ENCODE measurements at places on chromosomes 3 and 15.
A peak's percentile ranks its signal among the peaks of the same experiment; 100 is the strongest.

GRCh38 chr3:126582311-126582710, 23.6 kb upstream of the C3orf22 start:
- no peak for DNase-seq

DNA sequence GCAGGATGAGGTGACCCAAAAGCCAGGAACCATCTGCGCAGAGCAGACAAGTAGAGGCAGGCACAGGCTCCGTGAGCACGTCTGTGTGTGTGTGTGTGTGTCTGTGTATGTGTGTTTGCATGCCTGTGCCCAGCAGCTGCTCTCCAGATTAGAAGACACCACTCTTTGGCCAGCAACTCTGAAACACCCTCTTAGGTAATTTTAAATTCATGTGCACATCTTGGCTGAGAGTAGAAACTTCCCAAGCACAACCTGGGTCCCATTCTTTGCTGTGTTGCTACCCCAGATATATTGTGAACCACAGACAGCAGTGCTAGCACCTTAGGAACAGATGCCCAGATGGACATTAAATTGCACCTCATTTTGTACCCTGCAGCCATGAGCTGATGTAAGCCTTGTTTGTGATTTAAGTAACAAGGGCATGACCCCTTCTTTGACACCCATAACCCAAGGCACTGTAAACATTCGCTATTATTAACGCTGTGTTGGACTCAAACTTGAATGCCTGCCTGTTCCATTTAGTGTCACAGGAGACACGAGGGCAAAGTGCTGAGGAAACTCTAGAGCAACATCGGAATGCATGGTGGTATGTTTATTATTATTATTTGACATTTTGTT, at the start of gene FILIP1L:
FILIP1L (minus strand) TSS at position 89 of the 618 bp plus-strand sequence.
- DNase-seq: no peak

DNA sequence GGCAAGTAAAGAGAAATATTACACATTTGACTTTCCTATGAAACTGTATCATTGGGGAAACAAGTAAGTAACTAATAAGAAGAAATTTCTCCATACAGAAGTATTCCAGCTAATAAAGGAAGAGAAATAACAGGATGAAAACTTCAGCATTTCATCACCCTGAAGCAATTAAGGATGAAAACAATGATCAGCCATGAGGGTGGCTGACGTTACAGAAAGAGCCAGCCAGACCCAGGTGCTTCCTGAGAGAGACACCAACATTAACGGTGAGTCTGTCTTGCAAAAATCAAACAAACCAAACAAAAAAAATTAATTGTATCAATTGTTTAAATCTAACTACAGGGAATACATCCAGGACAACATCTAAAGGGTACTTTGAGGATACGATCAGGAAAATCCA, 190.0 kb downstream of the ARRDC4 start:
- no peak for DNase-seq

DNA sequence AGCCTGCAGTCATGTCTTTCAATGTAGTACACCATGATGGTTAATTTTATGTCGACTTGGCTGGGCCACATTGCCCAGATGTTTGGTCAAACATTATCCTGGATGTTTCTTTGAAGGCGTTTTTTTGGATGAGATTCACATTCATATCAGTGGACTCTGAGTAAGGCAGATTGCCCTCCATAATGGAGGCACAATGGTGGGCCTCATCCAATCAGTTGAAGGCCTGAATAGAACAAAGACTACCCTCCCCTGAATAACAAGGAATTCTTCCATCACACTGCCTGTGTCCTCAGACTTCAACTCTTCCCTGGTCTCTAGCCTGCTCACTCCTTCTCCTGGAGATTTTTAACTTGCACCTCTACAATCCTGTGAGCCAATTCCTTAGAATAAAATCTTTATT, 83.8 kb upstream of the CHL1 start:
- no peak for DNase-seq

DNA sequence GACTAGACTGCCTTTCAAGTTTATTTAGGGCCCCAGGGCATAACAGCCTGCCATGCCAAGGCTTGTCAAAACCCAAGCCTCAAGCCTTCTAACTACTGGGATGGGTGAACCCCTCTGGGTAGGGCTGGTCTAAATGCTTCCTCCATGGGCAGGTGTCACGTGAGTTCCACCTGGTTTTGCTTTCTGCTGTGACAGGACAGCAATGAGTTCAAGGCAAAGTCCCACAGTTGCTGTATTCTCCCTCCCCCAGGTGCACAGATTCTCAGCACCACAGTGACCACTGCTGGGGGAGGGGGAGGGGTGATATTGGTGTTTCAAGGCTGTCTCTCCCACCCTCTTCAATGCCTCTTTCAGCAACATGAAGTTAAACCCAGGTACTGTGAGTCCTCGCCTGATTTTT, 46.9 kb upstream of the UBE2Q2 start:
- no peak for DNase-seq

DNA sequence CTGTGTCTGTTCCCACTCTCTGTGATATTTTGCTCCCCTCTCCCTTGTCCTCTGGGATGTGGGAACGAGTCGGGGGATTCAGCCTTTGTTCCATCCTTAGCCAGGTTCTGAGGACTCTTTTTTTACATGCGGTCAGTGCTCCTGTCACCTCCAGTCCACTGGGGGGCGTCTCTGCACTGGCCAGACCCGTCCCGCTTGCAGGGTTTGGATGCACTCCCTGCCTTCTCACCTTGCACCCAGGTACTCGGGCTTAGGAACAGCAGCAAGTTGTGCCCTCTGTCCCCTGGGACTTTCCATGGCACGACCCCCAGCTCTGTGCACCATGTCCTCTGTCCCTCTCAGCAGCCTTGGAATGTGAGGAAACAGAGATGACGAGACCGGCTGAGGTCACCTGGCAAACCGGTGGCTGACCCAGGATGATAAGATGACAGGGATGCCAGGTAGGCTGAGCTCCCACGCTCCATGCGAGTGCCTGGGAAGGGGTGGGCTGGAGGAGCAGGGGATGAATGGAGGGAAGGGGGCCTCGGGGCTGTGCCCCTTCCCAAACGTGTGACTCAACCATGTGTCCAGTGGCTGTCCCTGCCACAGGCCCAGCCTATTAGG, 27.3 kb upstream of the FGD5 start:
- peak; percentile 18 for DNase-seq

- DNase-seq: peak; percentile 49
These were observed 53.4 kb upstream of the EIF5A2 start for GRCh38 chr3:170961616-170962400.

DNA sequence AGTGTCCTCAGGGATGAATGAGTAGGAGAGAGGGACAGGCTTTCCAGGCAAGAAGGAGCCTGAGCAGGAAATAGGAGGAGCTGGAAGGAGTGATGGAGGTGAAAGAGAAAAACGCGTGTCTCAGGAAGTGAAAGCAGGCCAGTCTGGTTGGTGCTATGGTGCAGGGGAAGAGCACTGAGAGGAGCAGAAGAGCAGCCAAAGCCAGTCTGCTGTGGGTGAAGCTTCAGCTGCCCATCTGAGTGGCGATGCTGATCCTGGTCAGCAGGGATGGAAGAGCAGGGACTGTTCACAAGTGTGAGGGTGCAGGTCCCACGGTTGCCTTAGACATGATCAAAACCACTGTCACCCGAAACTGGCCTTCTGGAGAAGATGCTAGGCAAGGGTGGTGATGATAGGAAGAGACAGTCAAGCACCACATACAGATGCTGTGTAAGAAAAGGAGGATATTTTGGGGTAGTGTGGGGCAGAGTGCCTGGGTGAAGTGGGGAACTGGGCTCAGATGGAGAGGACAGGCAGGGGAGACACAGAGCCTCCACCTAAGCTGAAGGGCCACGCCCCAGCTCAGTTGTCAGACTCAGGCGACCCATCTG, 5.5 kb upstream of the KY start:
- DNase-seq: no peak

DNA sequence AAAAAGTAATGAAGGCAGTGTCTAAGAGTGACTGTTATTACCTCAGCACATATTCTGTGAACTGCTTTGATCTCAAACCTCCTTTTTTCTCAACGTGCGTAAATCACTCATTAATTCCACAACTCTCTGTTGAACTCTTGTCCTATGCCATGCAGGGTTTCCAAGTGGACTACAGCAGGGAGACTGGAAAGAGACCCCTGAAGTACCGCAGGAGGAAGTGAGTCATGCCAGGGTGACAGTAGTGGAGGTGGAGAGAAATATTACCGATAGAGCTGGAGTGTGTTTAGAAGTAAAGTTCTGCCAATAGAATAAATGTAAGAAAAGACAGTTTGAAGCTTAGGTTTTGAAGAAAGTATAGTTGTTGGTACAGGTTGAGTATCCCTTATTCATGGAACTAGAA, 908.9 kb downstream of the ROBO1 start:
- peak; percentile 53 for DNase-seq

DNA sequence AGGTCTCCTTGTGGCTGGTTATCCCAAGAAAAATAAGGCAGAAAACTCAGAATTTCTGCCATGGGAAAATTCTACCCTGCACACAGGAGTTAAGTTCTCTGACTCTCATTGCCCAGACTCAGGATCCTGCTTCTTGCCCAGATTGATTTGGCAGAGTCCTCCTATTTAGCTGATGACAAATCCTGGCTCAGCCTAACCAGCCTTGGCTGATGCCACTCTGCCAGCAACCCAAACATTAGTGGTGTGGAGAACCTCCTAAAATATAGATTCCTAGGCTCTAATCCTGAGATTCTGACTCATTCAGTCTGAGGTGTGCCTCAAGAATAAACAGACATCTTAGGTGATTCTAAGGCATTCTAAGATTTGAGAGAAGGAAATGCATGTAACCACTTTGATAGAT, 60.5 kb upstream of the ACTC1 start:
- DNase-seq: no peak

DNA sequence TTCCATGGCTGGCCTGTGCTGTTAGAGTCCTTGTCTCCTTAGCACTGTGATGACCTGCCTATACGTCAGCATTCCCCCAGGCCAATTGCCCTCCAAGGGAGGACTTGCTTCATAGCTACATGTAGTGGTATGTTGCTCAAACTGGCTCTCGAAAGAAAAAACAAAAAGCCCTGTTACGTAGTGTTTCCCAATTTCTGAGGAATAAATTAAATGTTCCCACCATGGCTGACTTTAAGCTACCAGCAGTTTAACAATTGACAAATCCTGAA, 54.6 kb downstream of the WNT7A start:
- DNase-seq: no peak

DNA sequence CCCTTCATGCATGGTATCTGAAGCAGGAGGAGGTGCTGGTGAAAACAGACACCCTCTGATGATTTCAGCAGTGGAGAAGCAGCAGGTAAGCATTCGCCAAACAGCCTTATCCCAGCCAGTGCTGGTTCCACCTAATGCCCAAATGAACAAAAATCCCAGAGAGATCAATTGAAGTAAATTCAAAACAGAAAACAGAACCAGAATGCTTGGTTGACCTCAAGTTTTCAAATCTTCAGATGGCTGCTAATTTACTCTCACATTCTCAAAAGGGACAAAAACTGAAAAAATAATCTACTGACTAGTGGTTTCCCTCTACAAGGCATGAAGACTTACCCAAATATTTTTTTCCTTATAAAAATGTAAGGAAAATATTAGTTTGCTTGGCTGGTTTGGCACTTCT, 87.0 kb upstream of the MYO5C start:
- DNase-seq: no peak

- no peak for DNase-seq
These were observed 12.4 kb upstream of the OCA2 start for GRCh38 chr15:28111543-28111942.

GRCh38 chr3:69741032-69741767, 1.9 kb downstream of the MITF start:
- DNase-seq: peak; percentile 37

- DNase-seq: peak; percentile 60
These were observed 22.2 kb upstream of the EID1 start for GRCh38 chr15:48855501-48856440.

- peak; percentile 70 for DNase-seq
These were observed 535 bp downstream of the MCTP2 start for GRCh38 chr15:94231723-94232468.

DNA sequence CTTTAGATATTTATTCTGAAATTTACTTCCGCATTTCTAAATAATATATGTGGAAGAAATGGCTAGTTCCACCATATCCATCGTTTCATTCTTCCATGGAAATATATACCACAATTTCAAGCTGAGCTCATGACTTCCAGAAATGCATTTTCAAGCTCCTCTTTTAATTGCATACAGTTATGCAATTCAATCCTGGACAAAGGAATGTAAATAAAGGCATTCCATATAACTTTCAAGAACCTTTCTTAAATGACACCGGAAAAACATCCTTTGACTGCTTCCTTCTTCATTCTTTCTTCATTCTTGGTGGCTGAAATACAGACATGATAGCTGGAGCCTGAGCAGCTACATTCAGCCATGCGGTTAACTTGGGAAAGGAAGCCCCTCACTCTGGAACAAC, 185.2 kb upstream of the GADL1 start:
- peak; percentile 43 for DNase-seq

DNA sequence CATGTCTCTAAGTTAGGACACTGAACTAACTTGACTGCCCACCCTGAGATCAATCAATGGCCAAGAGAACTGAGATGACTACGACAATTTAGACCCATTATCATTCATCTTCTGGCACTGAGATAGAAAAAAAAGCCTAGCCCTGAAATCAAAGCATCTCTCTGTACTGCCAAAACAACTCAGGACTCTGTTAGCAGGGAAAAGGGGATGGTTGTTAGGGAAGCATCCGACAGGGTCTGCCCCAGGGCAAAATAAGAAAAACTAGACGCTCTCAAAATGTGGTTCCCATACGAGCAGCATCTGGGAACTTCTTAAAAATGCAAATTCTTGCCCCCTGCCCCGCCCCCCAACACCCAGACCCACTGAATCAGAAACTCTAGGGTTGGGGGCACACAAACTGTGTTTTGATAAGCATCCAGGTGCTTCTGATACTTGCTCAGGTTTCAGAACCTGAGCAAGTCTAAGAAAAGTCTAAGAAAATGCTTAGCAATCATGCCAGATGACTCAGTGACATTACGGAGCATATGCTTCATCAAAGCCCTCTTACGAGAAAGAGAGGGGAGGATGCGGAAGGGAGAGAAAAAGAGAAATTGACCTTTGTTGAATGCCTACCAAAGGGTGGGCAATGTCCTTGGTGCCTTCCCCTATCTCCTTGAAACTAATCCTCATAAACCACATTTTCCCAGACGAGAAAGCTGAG, 172.8 kb upstream of the HES1 start:
- no peak for DNase-seq

DNA sequence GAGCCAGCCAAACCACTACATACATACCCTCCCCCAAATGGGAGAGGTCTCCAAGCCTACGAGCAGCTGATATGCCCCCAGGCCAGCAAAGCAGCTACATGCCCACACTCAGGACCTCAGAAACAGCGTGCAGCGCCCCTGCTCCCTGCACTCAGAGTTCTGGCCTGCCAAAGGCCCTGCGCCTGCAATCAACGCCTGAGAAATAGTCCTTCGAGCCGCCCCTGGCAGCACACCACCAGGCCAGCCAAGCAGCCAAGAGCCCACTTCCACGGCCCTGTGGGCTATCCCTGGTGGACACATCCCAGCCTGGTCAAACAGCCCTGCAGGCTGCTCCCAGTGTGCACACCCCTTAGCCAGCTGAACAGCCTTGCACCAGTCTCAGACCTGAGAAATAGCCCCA, 139.1 kb downstream of the DMXL2 start:
- no peak for DNase-seq

DNA sequence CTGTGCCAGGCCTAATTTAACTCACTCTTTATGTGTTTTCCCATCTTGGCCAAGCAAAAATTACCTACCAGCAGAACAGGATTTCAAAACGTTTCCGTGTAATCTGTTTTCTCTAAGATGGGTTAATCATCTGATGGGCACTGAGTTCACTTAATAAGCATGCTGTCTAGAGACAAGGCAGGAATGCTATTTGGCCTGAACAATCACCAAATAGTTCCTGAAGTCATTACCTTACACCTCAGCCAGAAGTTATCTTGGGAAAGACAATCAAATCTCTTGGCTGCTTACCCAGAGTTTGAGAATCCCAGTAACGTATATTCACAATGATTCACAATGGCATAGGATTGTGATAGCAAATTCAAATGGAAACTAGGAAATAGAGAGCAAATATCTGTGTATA, 779.1 kb downstream of the CADM2 start:
- DNase-seq: no peak
